ENCODE measurements at places on chromosomes 16 and 17.

DNA sequence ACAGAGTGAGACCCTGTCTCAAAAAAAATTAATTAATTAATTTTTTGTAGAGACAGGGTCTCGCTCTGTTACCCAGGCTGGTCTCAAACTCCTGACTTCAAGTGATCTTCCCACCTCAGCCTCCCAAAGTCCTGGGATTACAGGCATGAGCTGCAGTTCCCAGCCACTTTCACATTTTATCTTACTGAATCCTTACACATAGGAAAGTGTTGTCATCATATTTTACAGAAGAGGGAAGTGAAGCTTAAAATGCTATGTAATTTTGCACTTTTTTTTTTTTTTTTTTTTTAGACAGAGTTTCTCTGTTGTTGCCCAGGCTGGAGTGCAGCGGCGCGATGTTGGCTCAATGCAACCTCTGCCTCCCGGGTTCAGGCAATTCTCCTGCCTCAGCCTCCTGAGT is 21.1 kb upstream of the ZNF629 start:
- DNase-seq: no peak

DNA sequence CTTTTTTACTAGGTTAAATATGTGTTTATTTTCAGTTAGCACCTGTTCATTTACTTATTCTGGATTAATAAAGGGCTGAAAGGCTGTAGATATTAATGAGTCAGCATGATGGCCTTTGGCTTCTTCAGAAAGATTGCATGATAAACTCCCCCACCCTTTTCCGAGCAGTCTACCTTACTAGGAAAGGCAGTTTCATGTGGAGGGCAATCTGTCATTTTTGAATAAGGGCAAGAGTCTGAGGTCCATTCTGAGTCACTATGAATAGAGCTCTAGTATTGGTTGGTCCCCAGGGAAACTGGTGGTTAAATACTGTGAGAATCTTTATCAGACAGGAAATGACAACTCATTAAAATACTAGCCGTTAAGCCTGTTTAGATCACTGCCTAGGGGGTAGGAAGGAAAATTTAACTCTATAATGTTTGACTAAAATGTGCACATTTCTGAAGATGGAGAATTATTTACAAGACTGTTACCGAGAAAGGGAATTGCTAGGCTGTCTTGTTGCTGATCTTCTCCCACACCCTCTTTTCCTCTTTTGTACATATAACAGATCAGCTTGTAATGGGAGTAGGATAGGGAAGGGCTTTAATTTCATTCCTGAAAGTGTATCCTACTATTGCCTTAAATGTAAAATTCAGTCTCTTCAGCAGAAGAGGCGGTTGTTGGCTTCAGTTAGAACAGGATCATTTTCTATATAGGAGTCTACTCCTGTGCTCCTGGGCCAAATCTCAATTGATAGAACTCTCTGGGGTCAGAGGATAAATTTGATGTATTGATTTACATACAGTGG is 63.3 kb downstream of the TUBD1 start:
- DNase-seq: no peak

- no peak for DNase-seq
Observed at GRCh38 chr17:56011406-56012131, 141.7 kb upstream of the ANKFN1 start.

- DNase-seq: no peak
Observed at GRCh38 chr16:26665166-26665939, 401.4 kb upstream of the C16orf82 start.

- no peak for DNase-seq
Observed at GRCh38 chr17:14840616-14841231, 424.4 kb downstream of the PMP22 start.

- DNase-seq: no peak
Observed at GRCh38 chr16:89922884-89923639, at the start of gene TUBB3. TSS of gene TUBB3 (plus strand) at chr16:89923342. CDS start at chr16:89923402, 60 bp downstream.

DNA sequence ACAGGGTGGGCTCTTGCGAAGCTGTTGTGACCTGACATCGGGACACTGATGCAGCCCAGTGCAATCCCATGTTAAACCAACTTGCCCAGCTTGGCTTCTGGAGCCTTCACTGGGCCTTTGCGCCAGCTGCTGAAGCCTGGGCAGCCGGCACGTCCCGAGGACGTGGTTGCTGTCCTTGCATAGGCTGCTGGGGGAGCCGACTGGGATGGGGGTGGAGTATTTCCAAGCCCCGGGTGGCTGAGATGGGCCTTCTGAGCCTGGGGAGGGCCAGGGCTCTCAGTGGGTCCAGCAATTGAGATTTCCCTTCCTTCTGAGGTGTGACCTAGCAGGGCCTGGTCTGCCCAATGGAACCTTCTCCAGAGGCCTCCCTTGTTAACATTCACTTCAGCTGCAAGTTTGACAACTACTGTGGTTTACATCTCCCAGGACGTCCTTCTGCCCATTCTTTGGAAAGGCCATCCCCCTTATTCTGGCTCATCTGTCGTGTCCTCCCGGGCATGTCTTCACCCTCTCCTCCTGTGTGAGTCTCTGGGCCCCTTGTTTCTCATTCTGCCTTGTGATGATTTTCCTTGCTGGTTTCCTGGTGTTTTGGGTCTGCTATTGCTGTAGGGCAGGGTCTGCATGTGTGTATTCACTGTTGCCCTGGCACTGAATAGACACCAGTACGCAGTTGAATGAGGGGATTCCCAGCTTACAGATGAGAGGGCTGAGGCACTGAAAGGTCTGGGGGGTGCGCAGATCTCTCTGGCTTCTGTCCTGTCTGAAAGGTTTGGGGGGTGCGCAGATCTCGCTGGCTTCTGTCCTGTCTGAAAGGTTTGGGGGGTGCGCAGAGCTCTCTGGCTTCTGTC is 34.4 kb downstream of the HAPSTR1 start:
- no peak for DNase-seq

- DNase-seq: no peak
Observed at GRCh38 chr16:88309908-88310265, 72.9 kb upstream of the ZNF469 start.

GRCh38 chr17:784143-784542 is 2.0 kb downstream of the MRM3 start:
- no peak for DNase-seq

DNA sequence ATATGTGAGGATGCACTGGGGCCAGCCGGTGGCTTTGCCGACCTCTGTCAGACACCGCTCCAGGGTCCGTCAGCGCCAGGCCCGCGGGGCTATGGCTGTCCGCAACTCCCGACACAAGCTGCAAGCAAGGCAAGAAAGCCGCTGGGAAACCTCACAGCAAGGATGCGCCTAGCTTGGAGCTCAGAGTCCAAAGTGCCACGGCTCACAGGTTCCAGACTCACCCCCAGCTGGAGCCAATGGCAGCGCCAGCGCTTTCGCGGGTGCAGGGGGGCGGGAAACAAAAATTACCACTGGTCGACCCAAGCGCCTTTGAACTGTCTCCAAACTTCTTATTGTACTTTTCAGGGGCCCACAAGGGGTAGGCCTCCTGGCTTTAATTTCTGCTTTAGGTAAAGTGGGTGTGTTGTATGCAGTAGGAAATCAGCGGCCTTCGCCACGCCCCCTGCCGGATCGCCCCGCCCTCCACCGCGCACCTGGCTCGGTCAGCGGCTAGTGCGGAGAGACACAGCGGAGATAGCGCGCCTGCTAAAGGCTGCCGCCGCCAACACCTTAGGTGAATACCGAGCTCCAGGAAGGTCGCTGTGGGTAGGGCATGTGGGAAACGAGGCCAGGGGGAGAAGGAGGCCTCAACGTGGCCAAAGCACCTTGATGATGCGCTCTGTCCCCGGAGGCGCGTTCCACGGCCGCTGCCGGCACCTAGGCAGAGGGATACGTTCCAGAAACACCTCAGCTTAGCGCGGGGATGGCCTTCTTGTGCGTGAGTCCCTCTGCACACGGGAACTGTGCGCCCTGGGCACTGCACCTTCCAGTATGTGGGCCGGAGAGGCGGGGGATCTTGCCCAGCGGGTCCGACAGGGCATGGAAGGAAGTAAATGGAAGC is 61.0 kb upstream of the RBL2 start:
- no peak for DNase-seq

GRCh38 chr16:75919664-75920063 is 193.4 kb upstream of the CPHXL start:
- DNase-seq: peak; percentile 36

- DNase-seq: no peak
Observed at GRCh38 chr17:45308016-45308365, 8.8 kb downstream of the MAP3K14 start.

- no peak for DNase-seq
Observed at GRCh38 chr17:6456914-6457687, 12.8 kb downstream of the PIMREG start.

DNA sequence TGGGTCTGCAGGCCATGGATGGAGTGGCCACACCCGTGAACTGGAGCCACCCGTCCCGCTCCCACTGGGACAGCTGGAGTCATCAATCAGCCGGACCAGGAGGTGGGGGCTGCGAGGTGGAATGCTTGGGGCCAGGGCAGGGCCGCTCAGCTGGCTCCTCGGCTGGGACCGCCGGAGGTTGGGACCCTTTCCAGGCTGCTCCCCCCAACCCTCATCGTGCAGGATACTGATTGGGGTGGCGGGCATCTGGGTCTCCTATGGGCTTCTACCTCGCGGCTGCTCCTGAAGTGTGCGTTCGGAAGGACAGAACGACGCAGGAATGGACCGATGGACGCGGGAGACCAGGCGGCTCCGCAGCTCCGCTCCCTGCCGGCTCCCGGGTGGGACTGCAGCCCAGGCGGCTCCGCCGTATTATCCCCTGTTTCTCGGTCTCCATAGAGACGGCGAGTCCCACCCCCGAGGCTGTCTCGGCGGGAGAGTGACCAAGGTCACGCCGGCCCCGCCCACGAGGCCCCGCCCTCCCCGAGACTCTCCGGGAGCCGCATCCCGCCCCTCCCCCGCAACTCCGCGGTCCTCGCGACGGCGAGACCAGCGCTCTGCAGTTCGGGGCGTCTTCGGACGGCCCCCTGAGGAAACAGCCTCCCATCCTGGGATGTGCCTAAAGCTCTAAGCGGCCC is at the start of gene TPPP3:
TSS of gene TPPP3 (minus strand) at position 388 of the 677 bp plus-strand sequence. CDS start 2,387 bp downstream, outside the sequence.
- peak; percentile 82 for DNase-seq

DNA sequence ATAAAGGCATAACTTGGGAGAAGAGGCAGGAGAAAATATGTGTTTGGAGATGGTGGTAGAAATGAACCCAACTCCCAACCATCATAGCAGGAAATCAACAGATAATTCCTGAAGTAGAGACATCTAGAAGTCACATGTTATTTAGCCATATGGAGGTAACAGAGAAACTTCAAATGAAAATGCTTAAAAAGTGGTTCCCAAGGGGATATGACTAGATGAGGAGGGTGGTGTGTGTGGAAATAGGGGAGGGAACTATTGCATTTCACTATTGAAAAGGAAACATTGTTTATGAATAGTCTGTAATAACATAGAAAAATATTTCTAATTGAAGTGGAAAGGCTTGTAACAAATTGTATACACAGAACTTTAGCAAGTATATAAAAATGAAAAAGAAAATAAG is 412.0 kb downstream of the SHISA9 start:
- no peak for DNase-seq

DNA sequence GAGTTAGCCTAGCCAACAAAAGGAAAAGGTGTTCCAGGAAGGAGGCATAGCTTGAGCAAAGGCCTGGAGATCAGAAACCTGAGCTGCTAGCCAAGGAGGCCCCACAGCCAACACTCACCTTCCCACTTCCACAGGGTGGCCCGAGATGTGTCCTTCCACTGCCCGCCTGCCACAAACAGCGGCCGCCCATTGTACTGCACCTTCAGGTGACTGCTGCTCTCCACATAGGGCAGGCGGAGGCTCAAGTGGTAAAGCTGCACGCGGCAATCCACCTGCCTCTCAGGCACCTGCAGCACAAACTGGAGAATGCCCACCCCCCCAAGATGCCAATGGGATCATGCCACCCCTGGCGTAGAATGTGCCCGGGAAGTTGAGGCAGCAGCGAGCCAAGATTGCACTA is 111.5 kb downstream of the RMI2 start:
- no peak for DNase-seq

GRCh38 chr17:27776882-27777624 is 23.3 kb downstream of the NOS2 start:
- DNase-seq: no peak

DNA sequence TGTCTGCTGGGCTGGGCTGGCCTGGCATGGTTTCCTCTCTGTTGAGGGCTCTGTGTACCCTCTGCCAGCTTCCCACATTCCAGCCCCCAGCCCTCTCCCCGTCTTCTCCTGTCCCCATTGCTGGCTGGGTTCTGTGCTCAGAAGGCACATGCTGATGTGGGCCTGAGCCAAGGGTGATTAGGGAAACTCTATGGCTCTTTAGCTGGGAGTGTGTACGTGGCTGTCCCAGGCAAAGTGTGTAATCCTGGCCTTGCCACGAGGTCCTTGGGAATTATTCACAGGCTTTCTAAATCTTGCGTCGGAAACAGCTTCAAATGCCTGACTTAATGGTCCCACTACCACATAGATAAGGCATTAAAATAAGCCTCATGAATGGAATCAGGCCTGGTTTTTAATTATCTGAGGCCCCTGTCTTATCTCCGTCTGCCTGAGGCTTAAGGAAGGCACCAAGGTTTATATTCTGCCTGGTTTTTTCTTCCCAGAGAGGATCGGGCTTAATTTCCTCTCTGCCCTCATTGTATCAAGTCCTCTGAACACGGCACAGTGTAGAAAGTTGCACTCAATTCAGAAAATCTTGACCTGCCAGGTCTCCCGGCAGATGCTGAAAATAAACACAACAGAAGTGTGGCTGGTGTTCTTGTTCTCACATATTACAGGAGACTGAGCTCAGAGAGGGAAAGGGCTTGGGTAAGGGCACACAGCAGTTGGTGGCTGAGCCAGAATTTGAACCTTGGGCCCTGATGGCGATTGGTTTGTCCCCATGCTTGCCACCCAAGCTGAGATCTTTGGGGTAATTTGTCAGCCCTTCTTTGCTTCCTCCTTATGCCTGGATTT is 52.9 kb upstream of the LGALS9 start:
- DNase-seq: no peak

DNA sequence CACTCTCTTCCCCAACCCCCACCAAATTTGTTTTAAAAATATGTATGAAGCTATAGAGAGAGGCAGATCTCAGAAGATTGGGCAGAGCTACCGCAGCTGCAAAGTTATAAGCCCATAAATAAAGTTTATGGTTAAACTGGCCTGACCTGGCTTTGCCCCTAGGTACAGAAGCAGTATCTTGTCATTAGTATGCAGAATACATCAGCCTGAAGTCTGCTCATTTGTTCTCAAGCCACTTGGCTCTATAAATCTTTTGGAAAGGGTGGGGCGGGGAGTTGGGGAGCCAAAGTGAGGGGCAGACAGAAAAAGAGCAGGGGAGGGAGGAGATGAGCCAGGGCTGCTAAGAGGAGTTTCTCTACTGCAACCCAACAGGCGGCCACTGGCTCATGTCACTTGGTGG is 113.2 kb downstream of the SOX9 start:
- DNase-seq: peak; percentile 7

DNA sequence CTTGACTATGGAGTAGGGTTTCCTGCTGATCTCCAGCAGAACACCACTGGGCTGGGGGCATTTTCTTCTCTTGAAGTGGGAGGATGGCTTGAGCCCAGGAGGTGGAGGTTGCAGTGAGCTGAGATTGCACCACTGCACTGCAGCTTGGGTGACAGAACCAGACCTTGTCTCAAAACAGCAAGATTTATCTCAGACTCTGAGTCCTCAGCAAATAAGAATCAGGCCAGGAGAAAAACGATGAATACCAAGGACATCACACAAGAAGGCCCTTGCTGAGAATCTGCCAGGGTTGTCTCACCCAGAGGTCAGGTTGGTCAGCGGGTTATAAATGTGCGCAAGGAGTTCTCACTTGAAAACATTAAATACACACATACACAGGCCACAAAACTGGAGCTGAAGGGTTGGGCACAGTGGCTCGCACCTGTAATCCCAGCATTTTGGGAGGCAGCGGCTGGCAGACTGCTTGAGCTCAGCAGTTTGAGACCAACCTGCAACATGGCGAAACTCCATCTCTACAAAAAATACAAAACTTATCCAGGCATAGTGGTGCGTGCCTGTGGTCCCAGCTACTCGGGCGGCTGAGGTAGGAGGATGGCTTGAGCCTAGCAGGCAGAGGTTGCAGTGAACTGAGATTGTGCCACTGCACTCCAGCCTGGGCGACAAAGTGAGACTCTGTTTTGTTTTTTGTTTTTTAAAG is 7.7 kb downstream of the MXRA7 start:
- no peak for DNase-seq

All from pons (tissue), 1 donor.